ENCODE measurements at places on chromosomes 5 and 9. TPM values are rescaled to one million over a fixed set of nuclear protein-coding genes. Genes with fewer than 3 reads are reported as not detected.

The DNAI1 gene
- total RNA-seq = not detected

The ADAM19 gene
- 11.2 TPM for total RNA-seq

The PCDHGC5 gene
- 7.0 TPM for total RNA-seq

The PCDHGA10 gene
- 22.2 TPM for total RNA-seq

The SH3TC2 gene
- total RNA-seq = 4.1 TPM

The GABRA1 gene
- not detected for total RNA-seq

The SOHLH1 gene
- total RNA-seq = not detected

The SCGB3A2 gene
- not detected for total RNA-seq

The GOLGA2 gene
- total RNA-seq = 108 TPM

The BAAT gene
- not detected for total RNA-seq

The ZBTB26 gene
- 4.7 TPM for total RNA-seq

The OMD gene
- total RNA-seq = 0.33 TPM

The PCDHA6 gene
- total RNA-seq = 1.3 TPM

Data from fibroblast of the aortic adventitia (primary cell).